ENCODE measurements at places on chromosomes 16 and 17.

GRCh38 chr16:2902337-2903130, 9.2 kb upstream of the FLYWCH1 start:
- DNase-seq: no peak

- DNase-seq: no peak
Observed at GRCh38 chr16:55496509-55497145, 12.2 kb upstream of the LPCAT2 start.

DNA sequence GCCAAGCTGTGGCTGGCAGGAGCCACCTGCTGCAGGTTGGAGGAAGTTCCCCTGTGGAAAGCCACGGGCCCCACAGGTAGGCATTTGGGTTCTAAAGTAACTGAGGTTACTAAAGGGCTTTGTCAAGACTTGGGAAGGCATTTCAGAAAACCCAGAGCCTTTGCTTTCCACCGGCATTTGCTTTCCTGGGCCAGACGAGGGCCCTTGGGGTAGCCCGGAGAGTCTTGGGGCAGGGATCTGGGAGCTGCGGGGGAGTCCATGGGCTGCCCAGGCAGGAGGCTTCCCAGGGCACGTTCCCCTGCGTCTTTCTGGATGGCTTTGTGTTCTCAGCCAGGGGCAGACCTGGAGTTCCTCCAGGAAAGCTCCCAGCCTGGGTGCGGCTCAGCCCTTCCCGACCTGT, 43.5 kb downstream of the JPH3 start:
- no peak for DNase-seq

- DNase-seq: no peak
Observed at GRCh38 chr17:51710634-51710979, 447.9 kb downstream of the CA10 start.

GRCh38 chr17:80478487-80479245, 2.3 kb upstream of the NPTX1 start:
- DNase-seq: no peak

All from brain microvascular endothelial cell (primary cell).